ENCODE measurements at places on chromosomes 3 and 15. TPM values are rescaled to one million over a fixed set of nuclear protein-coding genes. Genes with fewer than 3 reads are reported as not detected.

DNA sequence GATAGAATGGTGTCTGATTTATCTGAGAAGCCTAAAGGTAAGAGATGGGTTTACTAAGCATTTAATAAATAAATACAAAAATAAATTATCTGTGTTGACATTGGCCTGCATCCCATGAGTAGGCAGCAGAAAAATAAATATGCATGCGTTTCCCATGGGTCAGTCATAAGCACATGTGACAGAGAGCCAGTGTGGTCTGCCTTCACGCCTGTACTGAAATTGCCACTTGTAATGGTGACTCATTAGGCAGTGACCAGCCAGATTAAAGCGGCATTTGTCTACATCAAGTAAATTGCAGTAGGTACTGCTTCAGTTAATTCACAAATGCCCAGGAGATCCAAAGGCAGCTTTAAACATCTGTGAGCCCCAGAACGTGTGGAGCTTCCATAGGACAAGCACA is 399.6 kb downstream of the NAALADL2 start:
- DNase-seq: no peak

DNA sequence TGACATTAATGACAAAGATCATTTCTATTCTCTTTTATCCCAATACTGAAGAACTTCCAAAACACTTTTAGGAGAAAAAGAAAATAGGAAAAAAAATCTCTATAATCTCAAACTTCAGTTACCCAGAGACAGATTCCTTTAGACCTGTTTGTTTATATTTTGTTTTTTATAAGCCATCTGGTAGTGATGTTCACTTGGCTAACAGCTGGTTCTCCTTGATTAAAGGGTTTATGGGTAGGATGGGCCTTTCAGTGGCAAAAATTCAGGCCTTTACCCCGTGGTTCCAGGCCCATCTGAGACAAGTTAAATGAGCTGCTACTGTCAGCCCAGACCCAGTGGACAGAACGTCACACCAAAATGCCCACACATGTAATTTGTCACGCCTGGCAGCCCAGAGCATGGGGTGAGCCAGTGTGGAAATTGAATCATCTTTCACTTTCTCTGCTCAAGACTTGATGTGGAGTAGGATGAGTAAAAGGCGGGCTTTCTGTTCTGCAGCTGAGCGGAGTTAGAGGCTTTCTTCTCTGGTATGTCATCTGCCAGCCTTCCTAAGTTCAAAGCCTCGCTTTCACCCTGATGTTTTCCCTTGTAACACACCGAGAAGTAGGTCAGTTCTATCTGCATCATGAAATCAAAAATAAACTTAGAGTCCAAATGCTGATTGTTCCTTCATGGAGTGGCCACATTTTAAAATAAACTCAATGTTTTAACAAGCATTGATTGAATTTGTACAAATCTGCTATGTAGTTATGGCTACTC is 62.5 kb upstream of the SKOR1 start:
- DNase-seq: no peak

DNA sequence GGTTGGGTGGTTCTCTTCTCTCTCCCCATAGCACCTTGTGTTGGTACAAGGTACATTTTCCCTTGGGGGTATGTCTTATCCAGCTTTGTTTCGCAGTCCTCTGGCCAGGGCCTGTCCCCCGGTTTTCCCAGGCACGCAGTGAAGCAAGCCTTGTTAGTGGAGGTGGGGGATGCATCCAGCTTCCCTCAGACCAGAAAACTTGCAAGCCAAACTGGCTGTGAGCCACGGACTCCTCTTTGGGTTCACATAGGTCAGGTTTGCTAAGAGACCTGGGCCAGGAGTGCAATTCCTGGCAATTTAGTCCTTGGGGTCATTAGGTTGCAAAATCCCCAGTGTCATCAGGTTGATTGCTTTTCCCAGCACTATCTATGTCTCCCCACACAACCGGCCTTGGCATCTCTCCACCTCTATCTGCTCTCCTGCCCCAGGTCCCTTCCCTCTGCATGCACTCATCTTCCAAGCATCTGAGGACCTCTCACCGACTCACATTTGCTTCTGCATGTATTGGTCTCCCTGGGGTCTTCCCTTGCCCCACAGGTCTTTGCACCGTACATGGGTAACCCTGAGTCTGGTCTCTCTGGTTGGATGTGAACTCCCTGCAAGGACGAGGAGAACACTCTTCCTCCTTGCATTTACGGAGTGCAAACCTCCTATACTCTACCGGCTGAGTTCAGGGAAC is 34.2 kb downstream of the BCL2L10 start:
- no peak for DNase-seq

DNA sequence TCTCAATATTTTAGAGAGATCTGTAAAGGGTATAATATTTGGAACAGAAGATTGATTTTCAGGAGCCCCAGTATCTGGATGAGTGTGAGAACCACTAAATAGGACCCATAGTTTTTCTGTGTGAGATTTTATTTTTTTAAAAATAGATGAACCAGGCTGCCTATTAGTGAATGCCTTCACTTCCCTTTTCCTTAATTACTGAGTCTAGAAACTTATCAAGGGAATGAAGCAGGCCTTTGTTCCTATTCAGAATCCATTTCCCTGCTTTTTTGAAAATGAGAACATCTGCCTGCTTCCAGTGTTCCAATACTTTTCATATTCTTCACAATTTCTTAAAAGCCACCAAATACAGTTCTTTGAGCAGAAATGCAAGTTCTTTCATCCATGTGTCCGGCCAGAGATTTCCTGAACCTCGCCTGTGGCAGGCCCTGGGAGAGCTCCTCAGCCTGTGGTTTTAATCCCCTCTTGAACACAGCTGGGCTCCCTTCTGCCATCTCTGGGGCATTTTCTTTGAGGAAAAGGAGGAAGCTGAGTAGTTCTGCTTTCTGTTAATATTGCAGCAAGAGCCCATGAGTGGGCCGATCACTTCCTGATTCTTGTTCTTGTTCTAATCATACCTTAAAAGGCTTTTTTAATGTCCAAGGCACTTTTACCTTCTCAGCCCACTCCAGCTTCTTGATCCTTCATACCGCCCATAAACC is 4.7 kb downstream of the EHD4 start:
- DNase-seq: no peak

GRCh38 chr3:19002606-19003005 is 145.7 kb upstream of the KCNH8 start:
- no peak for DNase-seq

DNA sequence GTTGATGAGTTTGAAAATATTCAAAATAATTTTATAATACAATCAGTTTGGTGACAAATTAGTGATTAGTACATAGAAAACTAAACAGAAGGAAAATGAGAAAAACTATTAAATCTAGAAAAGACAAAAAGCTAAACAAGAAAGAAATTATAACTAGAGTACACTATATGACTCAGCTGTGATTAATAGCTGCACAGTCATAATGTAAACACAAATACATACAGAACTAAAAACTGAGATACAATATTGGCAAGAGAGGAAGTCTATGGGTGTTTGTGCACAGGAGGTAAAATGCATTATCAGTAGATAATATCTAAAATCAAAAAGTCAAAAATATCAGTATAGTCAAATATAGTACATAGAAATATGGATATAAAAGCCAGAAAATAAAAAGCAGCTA is 80.7 kb upstream of the PCSK6 start:
- no peak for DNase-seq

The TCF12 gene
- 150 TPM for total RNA-seq

DNA sequence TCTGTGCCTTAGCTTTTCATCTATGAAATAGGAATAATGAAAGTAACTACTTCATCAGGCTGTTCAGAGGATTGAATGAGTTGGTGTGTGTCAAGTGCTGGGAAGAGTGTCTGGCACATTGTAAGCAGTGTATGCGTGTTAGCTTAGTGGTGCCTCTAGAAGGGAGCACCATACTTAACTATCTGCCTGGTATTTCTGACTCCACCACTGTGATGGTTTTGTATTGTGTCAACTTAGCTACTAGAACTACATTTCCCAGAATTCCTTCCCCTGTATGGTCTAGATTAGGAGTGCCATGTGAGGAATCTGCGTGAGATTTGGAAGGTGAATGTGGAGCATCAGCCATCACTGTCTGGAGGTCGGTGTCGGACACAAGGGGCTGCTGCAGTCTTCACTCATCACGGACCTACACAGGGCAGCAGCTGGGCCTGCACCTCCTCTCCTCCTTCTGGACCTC is 115.4 kb upstream of the GALNT15 start:
- DNase-seq: no peak

All from ovary (tissue), 10 donors.